H1 (cell line): ENCODE measurements at places on chromosomes 2 and 18. TPM values are rescaled to one million over a fixed set of nuclear protein-coding genes. Genes with fewer than 3 reads are reported as not detected.

The MOB4 gene
- 46.8 and 54.2 TPM in 2 replicates for total RNA-seq

The MBD5 gene
- total RNA-seq = 29.4 and 29.6 TPM in 2 replicates

The SNORC gene
- total RNA-seq = 1.6 and 2.1 TPM in 2 replicates

The GNAL gene
- total RNA-seq = 18.2 and 18.3 TPM in 2 replicates

The SP100 gene
- total RNA-seq = 0.33 and 1.1 TPM in 2 replicates

The IL1A gene
- 0.34 and 0.74 TPM in 2 replicates for total RNA-seq

The ST8SIA3 gene
- 3.7 and 5.1 TPM in 2 replicates for total RNA-seq

The KLHL41 gene
- not detected in 2 replicates for total RNA-seq

The ANKRD53 gene
- 0.39 and 0.55 TPM in 2 replicates for total RNA-seq

The KIAA2012 gene
- not detected in 2 replicates for total RNA-seq

- H3K27me3 ChIP-seq = no peaks in the 10 kb centered on the region
- H3K4me1 ChIP-seq = no peaks in the 10 kb centered on the region
- H3K36me3 ChIP-seq = no peaks in the 10 kb centered on the region
- H3K4me3 ChIP-seq = no peak overlapping the region
These were observed 852.1 kb downstream of the CPS1 start for GRCh38 chr2:211408483-211408891.

DNA sequence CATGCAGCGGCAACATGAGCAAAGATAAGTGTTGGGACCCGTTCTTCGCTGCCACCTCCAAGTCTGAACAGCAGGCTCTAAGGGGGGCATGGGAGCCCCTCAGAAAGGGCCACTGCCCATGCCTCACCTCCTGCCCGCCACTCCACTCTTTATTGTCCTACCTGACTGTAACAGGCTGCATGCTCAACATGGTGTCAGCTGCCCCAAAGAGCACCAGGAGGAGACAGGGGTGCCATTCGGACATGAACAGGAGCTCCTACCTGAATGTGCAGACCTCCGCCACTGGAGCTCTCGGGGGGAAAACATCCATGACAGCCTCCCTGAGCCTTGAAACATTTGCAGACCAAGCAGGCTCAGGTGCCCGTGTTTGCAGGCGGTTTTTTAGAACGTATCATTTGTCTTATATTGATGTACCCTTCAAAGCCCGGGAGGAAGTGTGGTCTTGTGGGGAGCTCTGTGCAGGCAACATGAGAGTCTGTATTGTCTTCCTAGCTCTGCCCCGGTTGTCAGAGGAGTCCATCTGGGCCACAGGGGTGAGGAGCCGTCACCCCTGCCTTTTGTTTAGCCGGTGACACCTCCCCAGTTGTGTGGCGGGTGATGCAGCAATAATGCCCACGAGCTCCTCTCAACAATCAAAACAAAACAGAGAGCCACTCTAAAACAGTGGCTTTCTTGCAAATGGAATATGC lies 35.1 kb upstream of the CD8A start:
- H3K27me3 ChIP-seq = no peaks in the 10 kb centered on the region
- no peaks in the 10 kb centered on the region for H3K36me3 ChIP-seq
- no peak overlapping the region for H3K4me3 ChIP-seq
- H3K4me1 ChIP-seq = no peaks in the 10 kb centered on the region
- H3K27ac ChIP-seq = no peak overlapping the region

- no peak for DNase-seq
- H3K4me1 ChIP-seq = peaks cover 15% of the 10 kb centered on the region; the same call in 1 of the 2 replicates
- peak overlapping the region; percentile 50 for H3K4me3 ChIP-seq
- 0 out of 2 replicates have a peak overlapping the region, but pooled peaks have one; percentile 65 for H3K27ac ChIP-seq
These were observed 12.6 kb upstream of the GULP1 start for GRCh38 chr2:188279093-188279445.

- H3K36me3 ChIP-seq = no peaks in the 10 kb centered on the region
- H3K27me3 ChIP-seq = no peaks in the 10 kb centered on the region; the same call in 1 of the 2 replicates
- no peak overlapping the region for H3K4me3 ChIP-seq
- no peak for DNase-seq
- H3K4me1 ChIP-seq = peaks cover 9% of the 10 kb centered on the region
These were observed 221.3 kb upstream of the RAB6C start for GRCh38 chr2:129757915-129758783.

- H3K27ac ChIP-seq = no peak overlapping the region
- DNase-seq = peak; percentile 38
- no peaks in the 10 kb centered on the region for H3K36me3 ChIP-seq
- H3K4me1 ChIP-seq = no peaks in the 10 kb centered on the region
- H3K27me3 ChIP-seq = no peaks in the 10 kb centered on the region
These were observed 144.7 kb upstream of the COPS8 start for GRCh38 chr2:236940916-236941520.

DNA sequence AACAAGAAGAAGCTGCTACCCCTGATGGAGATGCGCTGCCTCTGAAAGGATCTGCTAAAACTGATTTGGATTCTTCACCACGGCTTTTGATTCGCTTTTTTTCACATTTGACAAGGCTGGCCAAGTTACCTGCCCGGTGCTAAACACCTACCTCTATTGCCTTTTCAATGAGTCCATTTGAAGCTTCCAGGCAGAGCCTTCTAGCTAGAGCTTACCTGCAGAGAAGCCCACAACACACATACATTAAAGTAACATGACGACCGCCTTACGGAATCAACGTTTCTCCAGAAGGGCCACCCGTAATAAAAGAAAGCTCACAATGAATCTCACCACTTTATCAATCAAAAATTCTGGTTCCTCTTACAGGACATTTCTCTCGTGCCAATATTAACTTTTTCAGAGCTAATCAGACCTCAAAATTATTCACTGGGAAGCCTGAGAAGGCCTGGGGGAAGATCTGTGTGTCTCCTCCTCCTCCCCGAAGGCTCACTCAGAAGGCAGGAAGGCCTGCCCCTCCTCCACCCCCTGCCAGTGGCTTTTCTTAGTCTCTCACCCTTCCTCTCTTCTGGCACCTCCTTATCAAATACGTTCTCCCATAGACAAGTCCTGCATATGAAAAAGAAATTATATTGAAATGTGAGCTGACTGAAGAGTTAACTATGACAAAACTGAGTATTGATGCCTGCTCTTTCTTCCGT lies 171.0 kb downstream of the DNER start:
- no peak overlapping the region for H3K27ac ChIP-seq
- no peak for DNase-seq
- H3K4me3 ChIP-seq = no peak overlapping the region
- no peaks in the 10 kb centered on the region for H3K27me3 ChIP-seq
- H3K4me1 ChIP-seq = no peaks in the 10 kb centered on the region; the same call in 1 of the 2 replicates
- no peaks in the 10 kb centered on the region for H3K36me3 ChIP-seq

GRCh38 chr2:36677386-36677785 lies 19.1 kb upstream of the VIT start:
- no peak for DNase-seq
- no peak overlapping the region for H3K27ac ChIP-seq
- no peaks in the 10 kb centered on the region for H3K36me3 ChIP-seq
- peaks cover 3% of the 10 kb centered on the region for H3K4me1 ChIP-seq

DNA sequence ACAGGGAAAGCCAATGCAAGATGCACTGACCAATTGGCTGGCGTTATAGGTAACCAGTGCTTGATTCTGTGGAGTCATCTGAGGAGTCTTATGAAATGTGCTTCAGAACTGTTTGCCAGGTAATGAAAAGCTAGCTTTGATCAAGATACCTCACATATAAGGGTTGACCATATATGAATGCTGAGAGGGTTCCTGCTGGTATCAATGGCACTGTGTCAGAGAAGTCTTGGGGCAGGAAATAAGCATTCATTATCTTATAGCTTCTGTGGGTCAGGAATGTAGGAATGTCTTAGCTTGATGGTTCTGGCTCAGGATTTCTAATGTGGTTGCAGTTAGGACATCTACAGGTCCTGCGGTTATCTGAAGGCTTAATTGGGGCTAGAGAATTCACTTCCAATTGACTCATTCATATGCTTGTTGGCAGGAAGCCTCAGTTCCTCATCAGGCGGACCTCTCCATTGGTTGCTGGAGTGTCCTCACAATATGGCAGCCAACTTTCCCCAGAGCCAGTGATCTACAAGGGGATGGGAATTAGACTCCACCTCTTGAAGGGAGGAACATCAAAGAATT lies 22.1 kb upstream of the TCF7L1 start:
- H3K4me1 ChIP-seq = no peaks in the 10 kb centered on the region
- no peaks in the 10 kb centered on the region for H3K36me3 ChIP-seq
- H3K27me3 ChIP-seq = no peaks in the 10 kb centered on the region
- no peak overlapping the region for H3K27ac ChIP-seq
- no peak overlapping the region for H3K4me3 ChIP-seq
- DNase-seq = no peak

DNA sequence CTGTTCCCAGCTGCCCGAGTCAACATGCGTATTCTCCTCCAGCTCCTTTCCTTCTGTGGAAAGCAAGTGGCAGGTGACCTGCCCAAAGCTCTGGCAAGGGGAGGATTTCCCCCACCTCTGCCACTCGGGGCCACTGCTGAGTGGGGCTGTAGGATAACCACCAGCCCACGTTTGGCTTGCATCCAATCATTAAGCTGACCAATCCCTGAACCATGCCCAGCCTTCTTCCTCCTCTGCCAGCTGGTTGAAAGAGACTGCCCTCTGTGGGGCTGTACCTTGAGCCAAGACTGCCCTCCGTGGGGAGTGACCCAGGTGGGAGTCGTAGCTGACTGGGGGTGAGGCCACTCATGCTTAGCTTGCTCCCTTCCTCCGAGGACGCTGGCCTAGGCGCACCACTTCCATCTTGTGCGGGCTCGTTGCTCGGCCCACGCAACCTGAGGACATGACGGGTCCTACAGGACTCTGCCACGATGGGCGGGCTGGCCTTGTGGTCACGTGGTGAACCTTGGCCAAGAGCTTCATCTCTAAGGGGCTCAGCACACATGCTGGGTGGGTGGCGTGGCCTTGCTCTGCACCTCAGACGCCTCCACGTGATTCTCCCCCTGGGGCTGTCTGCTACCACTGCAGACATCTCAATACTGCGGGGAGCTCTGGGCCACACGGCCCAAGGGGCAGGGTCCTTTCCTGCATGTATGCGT lies 112.1 kb downstream of the NDUFA10 start:
- H3K27me3 ChIP-seq = no peaks in the 10 kb centered on the region
- no peak overlapping the region for H3K4me3 ChIP-seq
- H3K36me3 ChIP-seq = no peaks in the 10 kb centered on the region
- H3K27ac ChIP-seq = no peak overlapping the region
- no peak for DNase-seq
- H3K4me1 ChIP-seq = no peaks in the 10 kb centered on the region

GRCh38 chr2:239904496-239904895 lies 120.6 kb downstream of the NDUFA10 start:
- peaks cover 8% of the 10 kb centered on the region for H3K4me1 ChIP-seq
- no peaks in the 10 kb centered on the region for H3K36me3 ChIP-seq
- no peak for DNase-seq
- H3K4me3 ChIP-seq = no peak overlapping the region
- H3K27me3 ChIP-seq = no peaks in the 10 kb centered on the region
- H3K27ac ChIP-seq = no peak overlapping the region

DNA sequence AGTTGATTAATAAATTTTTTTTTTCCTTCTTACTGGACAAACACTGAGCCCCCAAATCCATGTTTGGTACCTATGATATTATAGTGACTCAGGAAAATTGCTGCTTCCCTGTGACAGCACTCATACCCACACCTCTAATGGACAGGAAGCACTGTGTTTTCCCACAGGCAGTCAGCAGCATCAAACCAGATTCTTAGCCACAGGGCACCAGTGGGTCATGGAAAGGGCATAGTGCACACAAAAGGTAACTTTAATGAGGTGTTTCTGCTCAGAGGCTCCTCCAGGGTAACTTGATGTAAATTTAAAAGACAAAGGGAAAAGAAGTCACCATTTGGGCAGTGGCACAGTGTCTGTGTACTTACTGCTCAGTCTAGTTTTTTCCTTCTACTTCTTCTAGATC lies 34.1 kb downstream of the SERPINB11 start:
- no peaks in the 10 kb centered on the region for H3K27me3 ChIP-seq
- H3K4me1 ChIP-seq = no peaks in the 10 kb centered on the region; the same call in 1 of the 2 replicates
- H3K4me3 ChIP-seq = no peak overlapping the region

DNA sequence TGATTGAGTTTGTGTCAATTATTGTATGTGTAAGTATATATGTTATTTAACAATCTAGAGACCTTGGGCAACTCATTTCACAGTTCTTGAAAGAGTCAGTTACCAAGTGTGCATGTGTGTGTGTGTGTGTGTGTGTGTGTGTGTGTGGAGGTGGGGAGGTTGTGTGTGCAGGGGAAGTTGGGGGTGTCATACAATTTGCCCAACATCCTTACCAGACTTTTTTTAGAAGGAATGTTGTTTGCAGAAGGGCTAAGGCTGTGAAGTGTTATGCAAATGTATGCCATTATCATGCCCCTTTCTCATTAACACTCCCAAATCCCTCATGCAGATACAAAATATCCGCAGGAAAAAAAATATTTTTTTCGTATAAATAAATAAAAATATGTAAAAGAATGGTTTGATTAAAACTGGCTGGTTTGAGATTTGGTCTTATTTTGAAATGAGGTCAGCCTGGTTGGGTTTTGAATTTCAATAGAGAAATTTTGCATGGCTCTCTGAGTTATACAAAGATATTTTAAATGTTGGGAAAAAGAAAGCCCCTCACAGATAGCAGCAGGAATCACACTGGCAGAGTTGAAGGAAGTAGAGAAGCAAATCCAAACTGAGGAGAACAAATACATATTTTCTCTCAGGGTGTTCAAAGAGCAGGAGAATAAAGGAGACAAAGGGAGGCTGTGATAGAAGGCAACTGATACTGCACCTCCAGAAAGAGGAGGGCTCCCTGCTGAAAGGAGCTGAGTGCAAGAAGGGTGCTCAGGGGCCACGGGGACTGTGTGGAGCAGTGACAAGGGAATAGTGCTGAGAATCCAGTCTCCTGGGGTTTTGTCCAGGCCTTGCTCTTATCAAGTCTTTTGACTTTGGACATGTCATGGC lies 1365.5 kb upstream of the CELF4 start:
- peaks cover 6% of the 10 kb centered on the region for H3K4me1 ChIP-seq
- H3K4me3 ChIP-seq = peak overlapping the region; percentile 36; the same call in 1 of the 2 replicates
- H3K27ac ChIP-seq = peak overlapping the region; percentile 47; the same call in 1 of the 2 replicates

DNA sequence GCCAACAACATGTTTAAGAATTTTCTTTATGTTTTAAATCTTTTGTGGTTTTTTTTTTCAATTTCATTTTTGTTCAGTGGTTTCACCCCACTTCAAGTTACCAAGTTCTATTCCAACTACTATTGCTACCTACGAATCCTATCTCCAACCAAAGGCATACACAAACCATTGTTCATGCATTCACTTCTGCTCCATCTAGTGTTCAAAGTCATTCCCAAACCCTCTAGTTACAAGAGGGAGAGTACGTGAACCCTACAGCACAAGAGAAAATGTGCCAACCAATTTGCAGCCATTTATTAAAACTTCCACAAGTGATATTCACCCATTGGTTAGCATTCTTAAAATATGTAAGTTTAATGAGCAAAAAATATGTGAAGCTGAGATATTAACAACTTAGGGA lies 295.1 kb upstream of the KYNU start:
- no peaks in the 10 kb centered on the region for H3K4me1 ChIP-seq
- H3K27me3 ChIP-seq = no peaks in the 10 kb centered on the region
- no peak overlapping the region for H3K4me3 ChIP-seq
- no peaks in the 10 kb centered on the region for H3K36me3 ChIP-seq
- no peak for DNase-seq

DNA sequence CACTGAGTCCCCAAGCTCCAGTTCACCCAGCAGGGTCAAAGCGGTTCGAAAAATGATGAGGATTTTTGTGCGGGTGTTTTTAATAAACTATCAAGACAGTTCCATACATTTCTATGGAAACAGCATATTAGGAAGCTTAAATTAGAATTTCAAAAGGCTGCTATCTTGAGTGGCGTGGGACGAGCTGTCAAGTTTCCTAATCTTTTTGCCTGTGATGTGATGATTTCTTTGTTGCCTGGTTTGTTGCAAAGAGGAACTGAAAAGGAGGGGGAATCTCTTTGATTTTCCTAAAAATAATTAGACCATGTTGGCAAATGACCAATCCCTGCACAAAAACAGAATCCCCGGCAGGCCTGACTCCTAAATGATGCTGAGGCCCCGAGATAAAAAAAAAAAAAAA lies 66.1 kb upstream of the ATG16L1 start:
- H3K4me1 ChIP-seq = no peaks in the 10 kb centered on the region; the same call in 1 of the 2 replicates
- H3K27ac ChIP-seq = no peak overlapping the region
- H3K36me3 ChIP-seq = no peaks in the 10 kb centered on the region
- no peak for DNase-seq
